ENCODE measurements at places on chromosomes 12 and 14. TPM values are rescaled to one million over a fixed set of nuclear protein-coding genes. Genes with fewer than 3 reads are reported as not detected.

GRCh38 chr12:116878567-116879508 is 2.4 kb downstream of the HRK start:
- no peak for DNase-seq

DNA sequence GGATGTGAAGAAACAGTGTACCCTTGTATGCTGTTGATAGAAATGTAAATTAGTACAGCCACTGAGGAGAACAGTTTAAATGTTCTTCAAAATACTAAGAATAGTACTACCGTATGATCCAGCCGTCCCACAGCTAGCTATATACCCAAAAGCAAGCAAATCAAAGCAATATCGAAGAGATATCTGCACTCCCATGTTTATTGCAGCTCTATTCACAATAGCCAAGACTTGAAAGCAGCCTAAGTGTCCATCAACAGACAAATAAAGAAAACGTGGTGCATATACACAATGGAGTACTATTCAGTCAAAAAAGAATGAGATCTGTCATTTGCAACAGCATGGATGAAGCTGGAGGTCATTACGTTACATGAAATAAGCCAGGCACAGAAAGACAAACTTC is 88.5 kb upstream of the SLC38A4 start:
- no peak for DNase-seq

DNA sequence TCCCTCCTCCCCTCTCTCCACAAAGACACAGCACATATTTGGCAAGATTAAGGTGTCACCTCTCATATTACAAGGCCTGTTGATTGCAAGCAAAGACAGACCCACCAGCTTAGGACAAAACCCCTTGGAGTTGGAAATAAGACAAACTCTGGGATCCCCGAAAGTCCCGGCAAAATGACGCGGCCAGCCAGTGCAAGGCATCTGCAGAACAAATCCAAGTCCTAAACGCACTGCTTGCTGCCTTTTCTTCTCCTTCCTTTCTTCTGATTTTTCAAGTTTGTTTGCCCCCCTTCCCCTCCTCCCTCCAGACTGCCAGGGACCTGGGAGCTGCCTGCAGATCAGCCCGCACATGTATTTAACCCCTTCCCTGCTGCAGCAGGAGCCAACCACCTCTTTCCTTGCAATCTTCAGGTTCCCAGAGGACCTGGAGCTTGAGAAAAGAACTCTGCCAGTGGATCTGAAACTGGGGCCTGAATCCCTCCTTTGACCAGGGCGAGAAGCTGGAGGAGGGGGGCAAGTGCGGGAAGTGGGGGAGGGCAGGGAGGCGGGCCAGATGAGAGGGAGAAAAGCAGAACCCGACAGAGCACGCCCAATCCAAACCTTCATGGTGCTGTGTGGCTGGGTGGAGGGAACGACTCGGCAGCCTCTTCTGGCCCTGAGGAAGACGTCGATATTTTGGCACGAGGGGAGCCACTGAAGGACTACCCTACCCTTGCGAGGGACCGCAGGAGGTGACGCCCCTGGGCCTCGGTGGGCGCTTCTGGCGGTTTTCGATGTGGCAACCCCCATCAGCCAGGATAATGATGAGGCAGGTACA is 2.0 kb upstream of the NTF3 start:
- DNase-seq, result no peak

KRT5 gene
- total RNA-seq, result 0.25 TPM

BHLHE41 gene
- total RNA-seq, result 4.3 TPM

GRCh38 chr14:65892315-65892714 is 479.8 kb downstream of the FUT8 start:
- DNase-seq, result no peak

SLC38A4 gene
- total RNA-seq, result 1.5 TPM

MYO1A gene
- total RNA-seq, result not detected

GRCh38 chr14:105041841-105042765 is 21.2 kb upstream of the CDCA4 start:
- DNase-seq, result no peak

- peak; percentile 40 for DNase-seq
Measured at GRCh38 chr12:102423462-102423861, 56.9 kb downstream of the IGF1 start.

DNA sequence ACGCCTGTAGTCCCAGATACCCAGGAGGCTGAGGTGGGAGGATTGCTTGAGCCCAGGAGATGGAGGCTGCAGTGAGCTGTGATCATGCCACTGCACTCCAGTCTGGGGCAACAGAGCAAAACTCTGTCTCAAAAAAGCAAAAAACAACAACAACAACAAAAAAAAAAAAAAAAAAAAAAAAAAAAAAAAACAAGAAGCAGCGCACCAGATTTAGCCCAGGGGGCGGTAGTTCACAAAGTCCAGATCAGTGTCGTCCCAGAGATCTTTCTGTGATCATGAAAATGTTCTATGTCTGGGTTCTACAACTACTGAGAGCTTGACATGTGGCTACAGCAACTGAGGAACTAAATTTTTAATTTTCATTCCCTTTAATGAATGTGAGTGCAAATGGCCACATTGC is 27.4 kb downstream of the OAS2 start:
- DNase-seq, result no peak

DNA sequence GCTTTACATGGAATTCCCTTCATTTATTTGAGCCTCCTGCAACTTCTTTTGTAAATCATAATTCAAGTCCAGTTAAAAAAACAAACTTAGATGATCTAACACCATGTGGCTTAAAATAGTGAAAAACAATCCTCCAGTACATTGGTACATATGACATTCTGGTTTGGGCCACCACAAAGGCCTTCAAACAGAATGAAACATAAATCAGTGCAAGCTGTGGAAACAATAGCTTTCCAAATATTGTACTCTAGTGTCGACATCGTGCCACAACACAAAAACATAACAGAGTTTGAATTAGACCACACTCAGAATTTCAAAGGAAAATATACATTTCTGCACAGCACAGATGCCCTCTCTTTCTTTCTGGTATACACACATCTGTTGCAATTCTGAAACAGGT is 751.3 kb downstream of the SLC6A15 start:
- no peak for DNase-seq

DNA sequence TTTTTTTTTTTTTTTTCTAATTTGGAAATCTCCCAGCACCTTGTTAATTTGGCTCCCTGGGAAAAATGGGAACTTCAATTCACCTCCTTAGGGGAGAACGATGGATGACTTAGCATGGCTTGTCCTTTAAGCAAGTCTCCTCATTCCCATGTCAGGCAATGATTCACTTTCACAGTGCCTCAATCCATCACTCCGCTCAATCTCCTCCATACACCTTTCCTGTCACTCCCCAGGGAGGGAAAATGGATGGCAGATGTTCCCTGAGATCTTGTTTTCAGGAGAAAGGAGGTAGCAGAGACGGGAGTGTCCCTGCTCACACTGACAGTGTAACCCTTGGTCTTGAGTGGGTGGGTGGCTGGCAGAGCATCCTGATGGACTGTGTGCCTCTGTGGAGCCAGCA is 51.0 kb downstream of the SLC8A3 start:
- no peak for DNase-seq

TMEM63C gene
- total RNA-seq, result 11.3 TPM

ACOT6 gene
- not detected for total RNA-seq

DNA sequence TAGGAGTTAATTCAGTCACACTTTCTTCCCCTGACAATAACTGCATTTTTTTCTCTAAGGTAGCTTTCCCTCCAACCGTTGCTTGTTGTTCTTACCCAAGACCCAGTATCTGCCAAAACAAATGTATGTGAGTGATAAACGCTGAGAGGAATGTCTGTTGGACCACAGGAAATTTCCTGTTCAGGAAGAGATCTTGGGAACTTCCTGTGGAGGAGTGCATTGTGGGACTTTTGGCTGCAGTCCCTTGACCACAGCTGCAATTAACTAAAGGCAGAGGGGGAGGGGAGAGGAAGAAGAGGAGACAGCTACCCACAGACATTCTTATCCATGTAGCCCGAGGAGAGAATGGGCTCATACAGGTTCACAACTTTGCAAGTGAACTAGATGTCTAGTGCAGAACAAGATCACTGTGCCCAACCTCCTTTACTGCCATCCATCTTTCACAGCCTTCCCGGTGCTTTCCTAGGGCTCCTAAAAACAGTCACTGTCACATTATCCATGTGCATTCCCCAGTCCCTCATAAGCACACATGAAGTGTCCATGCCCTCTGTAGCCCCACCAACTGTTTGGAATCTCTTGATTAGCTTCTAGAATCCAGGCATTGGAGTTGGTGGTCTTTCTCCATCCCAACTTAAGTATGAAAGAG is 149.5 kb downstream of the ETV6 start:
- peak; percentile 94 for DNase-seq

- DNase-seq, result no peak
Measured at GRCh38 chr14:94555991-94556390, 5.3 kb upstream of the SERPINA4 start.

GRCh38 chr12:128155571-128155970 is 111.4 kb upstream of the TMEM132C start:
- no peak for DNase-seq

DNA sequence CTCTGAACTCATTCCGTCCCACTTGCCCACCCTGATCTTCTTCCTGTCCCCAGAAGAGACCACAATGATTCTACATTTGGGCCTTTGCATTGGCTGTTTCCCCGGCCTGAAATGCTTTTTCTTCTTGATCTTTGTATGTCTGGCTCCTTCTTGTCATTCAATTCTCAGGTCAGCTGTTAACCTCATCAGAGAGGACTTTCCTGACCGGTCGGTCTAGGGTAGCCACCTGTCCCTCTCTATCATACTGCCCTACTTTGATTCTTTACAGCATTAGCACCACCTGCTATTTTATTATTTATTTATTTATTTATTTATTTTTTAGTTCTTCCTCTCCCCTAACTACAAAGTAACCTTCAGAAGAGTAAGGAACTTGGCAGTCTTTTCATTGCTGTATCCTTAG is 84.3 kb downstream of the DYRK2 start:
- no peak for DNase-seq

BMP4 gene
- 27.2 TPM for total RNA-seq

SMIM41 gene
- 0.18 TPM for total RNA-seq

- no peak for DNase-seq
Measured at GRCh38 chr12:72549184-72549583, 277.0 kb downstream of the TRHDE start.

TROAP gene
- total RNA-seq, result 2.7 TPM

DNA sequence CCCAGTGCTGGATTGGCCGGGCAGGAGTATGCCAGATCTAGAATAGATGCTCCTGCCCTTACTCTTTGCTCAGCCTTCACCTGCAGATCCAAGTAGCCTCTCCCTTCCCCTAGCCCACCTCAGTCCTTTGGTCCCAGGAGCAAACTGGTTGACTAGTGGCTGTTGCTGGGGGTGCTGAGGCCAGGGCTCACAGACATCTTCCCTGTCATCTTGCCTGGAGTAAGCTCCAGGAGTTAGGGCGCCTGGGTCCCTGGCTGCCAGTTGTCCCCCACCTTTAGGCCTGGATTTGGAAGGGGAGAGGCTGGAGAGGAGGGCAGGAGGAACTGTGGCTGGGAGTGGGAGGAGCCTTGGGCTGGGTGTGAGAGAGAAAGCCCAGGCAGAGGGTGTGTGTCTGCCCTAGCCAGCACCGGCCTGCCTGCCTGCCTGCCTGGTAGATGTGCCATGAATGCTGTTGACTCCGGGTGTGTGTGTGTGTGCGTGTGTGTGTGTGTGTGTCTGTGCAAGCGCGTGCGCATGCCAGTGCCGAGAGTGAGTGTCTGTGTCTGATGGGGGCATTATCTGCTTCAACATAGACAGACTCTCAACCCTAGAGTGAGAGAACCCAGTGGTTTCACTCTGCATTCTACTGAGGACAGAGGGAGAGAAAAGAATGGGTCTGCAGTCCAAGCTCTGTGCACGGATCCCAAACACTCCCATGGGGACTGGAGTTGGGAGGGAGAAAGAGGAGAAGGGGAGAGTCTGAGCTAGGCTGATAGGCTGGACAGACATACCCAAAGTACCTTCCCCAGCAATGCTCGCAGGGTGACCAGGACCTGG is 845 bp upstream of the RARG start:
- DNase-seq, result no peak

DNA sequence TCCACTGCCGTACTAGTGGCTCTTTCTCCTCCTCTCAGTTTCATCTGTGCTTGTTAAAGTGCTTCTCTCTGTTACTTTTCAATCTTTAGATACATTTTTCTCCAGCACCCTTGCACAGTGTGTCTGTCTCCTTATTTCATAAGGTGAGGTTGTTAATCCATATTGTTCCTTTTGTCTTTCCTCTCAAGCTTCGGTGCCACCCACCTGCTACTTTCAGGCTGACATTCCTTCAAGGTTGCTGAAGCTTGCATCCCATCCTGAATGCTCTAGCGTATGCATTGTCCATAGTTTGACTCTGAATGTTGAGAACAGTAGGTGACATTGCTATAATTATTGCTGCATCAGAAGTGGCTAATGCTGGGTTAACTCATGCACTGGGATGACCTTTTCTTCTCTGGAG is 20.6 kb downstream of the TUNAR start:
- DNase-seq, result no peak

DNA sequence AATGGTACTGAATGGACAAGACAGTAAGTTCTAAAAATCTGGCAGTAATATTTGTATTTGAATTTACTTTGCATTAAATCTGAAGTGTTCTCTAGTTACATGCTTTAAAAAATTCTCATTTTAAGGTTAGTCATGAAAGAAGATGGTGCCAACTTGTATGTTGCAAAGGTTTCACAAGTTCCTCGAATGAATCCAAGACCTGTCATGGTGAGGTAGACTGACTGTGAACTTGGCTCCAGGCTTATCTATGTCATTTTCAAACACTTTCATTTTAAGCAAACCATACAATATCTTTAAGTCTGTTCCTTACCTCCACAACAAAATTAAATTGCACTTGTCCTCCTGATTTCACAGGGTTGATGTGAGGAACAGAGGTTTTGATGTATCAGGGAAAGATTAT is 23.4 kb downstream of the CLEC2D start:
- no peak for DNase-seq

DNA sequence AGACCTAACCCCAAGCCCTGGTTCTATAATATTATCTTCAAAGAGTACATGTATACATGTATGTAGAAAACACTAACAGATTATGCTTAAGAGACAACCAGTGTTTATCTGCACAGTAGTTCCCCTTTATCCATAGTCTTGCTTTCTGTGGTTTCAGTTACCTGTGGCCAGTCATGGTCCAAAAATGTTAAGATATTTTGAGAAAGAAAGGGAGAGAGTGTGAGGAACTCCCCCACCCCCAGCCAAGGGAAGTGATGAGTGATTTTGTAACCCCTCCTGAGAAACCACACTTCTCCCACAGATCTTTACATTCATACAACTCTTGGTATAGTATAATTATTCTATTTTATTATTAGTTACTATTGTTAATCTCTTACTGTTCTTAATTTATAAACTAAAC is 77.3 kb upstream of the CNTN1 start:
- DNase-seq, result no peak

BCL7A gene
- 9.6 TPM for total RNA-seq

RFX4 gene
- total RNA-seq, result 0.07 TPM

DNA sequence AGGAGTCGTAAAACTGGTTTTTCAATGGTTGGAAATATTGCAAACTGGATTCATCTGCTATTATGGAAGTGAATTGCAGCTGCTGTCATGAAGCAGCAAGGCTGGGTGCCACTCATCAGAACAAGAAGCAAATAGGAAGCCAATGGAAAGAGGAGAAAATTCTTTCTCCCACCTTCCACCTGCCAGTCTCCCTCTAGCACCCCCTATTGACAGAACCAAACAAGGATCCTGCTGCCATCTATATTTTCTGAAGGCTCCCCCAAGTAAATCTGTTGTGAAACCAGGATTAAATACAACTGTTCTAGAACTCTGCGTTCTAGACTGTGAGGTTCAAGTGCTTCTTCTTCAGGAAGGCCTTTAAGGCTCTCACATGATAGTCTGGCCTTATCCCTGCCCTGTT is 286.6 kb downstream of the AACS start:
- DNase-seq, result no peak

KSR2 gene
- total RNA-seq, result 0.98 TPM

RHEBL1 gene
- total RNA-seq, result 1.9 TPM

Measured in astrocyte (in vitro differentiated cells and primary cell).